ENCODE measurements at places on chromosomes 12 and 14. TPM values are rescaled to one million over a fixed set of nuclear protein-coding genes. Genes with fewer than 3 reads are reported as not detected.

DNA sequence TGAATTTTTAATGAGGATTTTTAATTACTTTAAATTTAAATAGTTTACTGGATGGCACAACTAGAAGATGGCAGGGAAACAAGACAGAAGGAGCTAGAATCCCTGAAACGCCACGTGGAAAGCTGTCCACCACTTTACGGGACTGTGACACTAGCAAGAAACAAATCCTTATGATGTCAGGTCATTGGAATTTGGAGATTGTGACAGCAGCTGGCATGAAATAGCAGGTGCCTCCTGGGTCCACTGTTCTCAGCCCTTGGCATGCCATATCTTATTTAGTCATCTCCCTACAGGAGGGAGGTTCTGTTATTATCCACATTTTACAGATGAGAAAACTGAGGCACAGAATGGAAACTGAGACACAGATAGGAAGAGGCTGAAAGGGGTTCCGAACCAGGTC, 113.8 kb downstream of the BCL11B start:
- H3K4me1 ChIP-seq: no peaks in the 10 kb centered on the region
- no peak overlapping the region for H3K27ac ChIP-seq
- H3K4me3 ChIP-seq: no peak overlapping the region
- H3K27me3 ChIP-seq: no peaks in the 10 kb centered on the region
- DNase-seq: no peak

CLEC4C gene
- not detected for total RNA-seq

GRCh38 chr12:71797531-71797930, 42.0 kb upstream of the TBC1D15 start:
- no peak for DNase-seq
- no peaks in the 10 kb centered on the region for H3K36me3 ChIP-seq
- peaks cover 7% of the 10 kb centered on the region for H3K4me1 ChIP-seq
- no peaks in the 10 kb centered on the region for H3K27me3 ChIP-seq

GRCh38 chr12:108724054-108724889, 7.0 kb downstream of the CORO1C start:
- no peaks in the 10 kb centered on the region for H3K36me3 ChIP-seq
- H3K27me3 ChIP-seq: no peaks in the 10 kb centered on the region
- no peak for DNase-seq

GRCh38 chr14:25095736-25096437, 45.9 kb upstream of the STXBP6 start:
- no peak for DNase-seq
- no peak overlapping the region for H3K4me3 ChIP-seq
- no peaks in the 10 kb centered on the region for H3K4me1 ChIP-seq
- no peaks in the 10 kb centered on the region for H3K27me3 ChIP-seq
- H3K36me3 ChIP-seq: no peaks in the 10 kb centered on the region

DNA sequence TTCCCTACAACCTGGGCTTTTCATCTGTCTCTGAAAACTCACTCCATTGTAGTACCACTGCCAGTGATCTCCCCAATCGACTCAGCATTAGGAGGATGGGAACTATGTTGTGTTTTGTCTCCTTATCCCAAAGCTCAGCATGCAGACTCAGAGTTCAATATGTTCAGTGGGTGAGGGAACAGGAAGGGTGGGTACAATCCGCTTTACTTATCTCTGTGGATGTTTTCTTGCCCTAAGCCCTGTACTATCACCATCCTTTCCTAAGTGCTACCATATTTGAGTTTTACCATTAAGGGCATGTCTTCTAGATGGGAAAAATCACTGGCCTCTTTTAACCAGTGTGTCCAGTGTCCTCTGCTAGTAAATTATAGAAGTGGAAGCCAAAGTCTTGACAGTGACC, 107.1 kb downstream of the PPM1H start:
- H3K27me3 ChIP-seq: no peaks in the 10 kb centered on the region
- DNase-seq: no peak
- no peak overlapping the region for H3K4me3 ChIP-seq
- no peaks in the 10 kb centered on the region for H3K36me3 ChIP-seq

- DNase-seq: no peak
- H3K4me1 ChIP-seq: no peaks in the 10 kb centered on the region
- no peaks in the 10 kb centered on the region for H3K36me3 ChIP-seq
- H3K27me3 ChIP-seq: no peaks in the 10 kb centered on the region
- H3K4me3 ChIP-seq: no peak overlapping the region
- no peak overlapping the region for H3K27ac ChIP-seq
Measured at GRCh38 chr12:93793983-93794382, 116.8 kb downstream of the CRADD start.

DNA sequence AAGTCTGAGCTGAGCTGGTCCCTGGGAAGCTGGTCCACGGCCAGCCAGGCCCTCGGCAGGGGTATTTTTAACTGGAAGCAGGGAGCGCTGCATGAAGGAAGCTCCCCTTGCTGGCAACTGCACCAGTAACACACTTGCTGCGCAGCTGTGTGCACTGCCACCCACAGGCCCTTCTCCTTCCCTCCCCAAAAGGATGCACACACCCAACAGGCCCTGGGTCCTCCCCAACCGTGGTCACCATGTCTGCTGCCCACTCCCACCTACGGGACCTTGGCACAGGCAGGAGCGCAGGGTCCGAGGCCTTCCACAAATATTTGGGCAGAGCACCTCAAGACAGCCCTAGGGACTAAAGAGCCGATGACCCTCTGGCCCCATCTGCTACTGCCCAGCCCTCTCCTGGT, 157.0 kb upstream of the PRMT8 start:
- H3K4me1 ChIP-seq: peaks cover 22% of the 10 kb centered on the region
- H3K27me3 ChIP-seq: no peaks in the 10 kb centered on the region
- no peak overlapping the region for H3K4me3 ChIP-seq
- no peaks in the 10 kb centered on the region for H3K36me3 ChIP-seq
- no peak overlapping the region for H3K27ac ChIP-seq

Measured in neural progenitor cell (in vitro differentiated cells).